ENCODE measurements at places on chromosomes 5 and 9.

GRCh38 chr5:98527846-98528245 lies 245.6 kb upstream of the RGMB start:
- DNase-seq = no peak

DNA sequence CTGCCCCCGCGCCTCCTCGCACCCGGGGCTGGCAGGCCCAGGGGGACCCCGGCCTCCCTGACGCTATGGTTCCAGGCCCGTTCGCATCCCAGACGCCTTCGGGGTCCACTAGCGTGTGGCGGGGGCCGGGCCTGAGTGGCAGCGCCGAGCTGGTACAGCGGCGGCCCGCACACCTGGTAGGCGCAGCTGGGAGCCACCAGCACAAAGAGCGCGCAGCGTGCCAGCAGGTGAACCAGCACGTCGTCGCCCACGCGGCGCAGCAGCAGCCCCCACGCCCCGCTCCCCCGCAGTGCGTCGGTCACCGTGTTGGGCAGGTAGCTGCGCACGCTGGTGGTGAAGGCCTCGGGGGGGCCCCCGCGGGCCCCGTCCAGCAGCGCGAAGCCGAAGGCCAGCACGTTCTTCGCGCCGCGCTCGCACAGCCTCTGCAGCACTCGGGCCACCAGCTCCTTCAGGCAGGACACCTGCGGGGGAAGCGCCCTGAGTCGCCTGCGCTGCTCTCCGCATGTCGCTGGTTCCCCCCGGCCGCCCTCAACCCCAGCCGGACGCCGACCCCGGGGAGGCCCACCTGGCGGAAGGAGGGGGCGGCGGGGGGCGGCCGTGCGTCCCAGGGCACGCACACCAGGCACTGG lies 548 bp downstream of the TERT start:
- DNase-seq = no peak

DNA sequence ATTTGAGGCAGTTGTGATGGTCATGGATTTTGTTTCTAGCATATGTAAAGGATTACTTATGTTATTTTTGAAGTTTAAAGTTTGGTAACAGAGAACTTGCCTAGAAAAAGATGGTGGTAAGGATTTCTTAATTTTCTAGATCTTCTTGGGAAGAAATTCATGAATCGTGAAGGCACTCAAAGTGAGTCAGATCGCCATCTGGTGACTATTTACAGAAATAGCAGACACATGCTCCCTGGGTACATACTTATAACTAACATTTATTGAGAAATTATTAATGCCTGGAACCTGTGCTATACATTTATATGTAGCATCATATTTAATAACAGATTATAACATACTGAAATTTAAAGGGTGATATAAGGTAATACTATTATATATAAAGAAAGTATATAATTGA lies 299.7 kb downstream of the IZUMO3 start:
- DNase-seq = no peak

GRCh38 chr5:38831909-38832308 lies 13.9 kb upstream of the OSMR start:
- DNase-seq = peak; percentile 3

- no peak for DNase-seq
Measured at GRCh38 chr5:136191304-136192014, 1.5 kb downstream of the SMIM32 start.

DNA sequence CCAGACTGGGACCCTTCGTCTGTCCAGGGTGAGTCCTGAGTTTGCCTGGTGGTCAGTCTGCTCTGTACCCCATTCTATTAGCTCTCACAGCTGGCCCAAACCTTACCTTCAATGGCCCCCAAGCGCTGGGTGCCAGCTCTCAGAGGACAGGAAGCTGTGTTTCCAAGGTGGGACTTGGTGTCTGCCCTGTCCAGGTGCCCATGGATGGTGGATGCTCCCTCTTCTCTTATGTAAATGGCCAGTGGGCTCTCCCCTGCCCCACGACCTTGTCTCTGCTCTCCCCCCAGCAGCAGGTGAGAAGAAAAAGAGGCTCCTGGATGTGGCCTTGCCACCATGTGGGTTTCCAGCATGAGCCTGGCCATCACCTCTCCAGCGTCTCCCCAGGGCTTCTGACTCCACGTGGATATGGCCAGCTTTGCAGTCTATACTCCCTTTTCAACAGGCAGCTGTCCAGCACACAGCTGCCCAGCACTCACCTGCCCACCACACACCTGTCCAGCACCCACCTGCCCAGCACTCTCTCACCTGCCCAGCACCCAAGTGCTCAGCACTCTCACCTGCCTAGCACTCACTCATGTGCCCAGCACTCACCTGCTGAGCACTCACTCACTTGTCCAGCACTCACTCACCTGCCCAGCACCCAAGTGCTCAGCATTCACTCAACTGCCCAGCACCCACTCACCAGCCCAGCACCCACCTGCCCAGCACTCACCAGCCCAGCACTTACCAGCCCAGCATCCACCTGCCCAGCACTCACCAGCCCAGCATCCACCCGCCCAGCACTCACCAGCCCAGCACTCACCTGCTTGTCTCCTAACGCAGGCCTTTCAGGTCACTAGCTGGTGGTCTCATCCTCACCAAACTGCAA lies 136.2 kb upstream of the IRX2 start:
- DNase-seq = no peak

DNA sequence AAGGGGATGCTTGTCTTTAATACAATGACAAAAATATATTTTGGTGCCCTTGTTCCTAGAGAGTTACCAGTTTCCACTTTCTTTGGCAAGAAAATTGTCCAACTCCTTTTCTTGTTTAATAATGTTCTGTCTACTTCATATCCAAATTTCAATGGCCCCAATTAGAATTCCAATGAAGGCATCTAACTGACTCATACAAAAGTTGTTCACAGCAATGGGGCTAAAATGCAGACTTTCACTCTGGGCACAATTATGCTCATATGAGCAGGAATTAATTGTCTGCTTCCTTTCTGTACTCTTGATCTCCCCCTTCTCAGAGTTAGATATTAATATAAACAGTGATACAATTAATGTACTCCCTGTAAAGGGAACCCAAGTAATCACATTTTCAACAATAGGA lies 42.1 kb upstream of the ZNF622 start:
- DNase-seq = no peak

DNA sequence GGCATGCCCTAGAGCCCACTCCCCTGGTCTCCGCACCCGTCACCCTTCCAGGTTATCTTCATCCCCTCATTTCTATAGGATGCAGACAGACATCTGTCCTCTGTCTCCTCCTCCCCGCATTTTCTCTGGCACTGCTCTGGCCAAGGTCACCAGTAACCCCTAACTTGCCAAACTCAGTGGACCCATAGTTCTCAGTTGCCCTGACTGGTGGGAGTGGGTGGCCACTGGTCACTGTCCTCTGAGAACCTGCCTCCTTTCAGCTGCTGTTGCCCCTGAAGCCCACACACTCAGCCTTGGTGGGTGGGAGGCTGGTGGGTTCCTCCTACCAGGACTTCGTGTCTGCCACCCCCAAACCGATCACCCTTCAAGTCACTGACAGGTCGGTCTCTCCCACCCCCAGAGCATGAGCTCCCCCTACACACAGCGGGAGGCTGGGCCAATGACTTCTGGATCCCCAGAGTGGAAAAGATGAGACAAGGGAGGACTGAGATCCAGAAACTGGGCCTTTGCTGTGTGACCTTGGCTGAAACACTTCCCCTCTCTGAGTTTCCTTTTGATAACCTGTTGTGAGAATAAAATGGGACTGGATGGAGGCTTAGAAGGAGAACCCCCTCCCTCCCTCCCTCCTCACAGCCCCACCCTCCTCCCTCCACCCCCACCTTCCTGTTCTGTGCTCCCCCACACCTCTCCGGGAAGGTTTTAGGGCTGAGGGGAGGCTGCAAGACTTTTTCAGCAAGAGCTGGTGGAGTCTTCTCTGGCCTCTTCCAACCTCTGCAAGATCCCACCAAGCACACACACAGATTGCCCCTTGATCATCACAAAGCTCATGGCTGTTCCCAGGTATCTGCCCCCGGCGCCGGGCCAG lies 2.4 kb upstream of the DBN1 start:
- DNase-seq = no peak
